Occipital lobe (tissue), 3 donors: ENCODE measurements at places on chromosomes 6 and 20. TPM values are rescaled to one million over a fixed set of nuclear protein-coding genes. Genes with fewer than 3 reads are reported as not detected.

The RALY gene
- 56.8 TPM for total RNA-seq

GRCh38 chr6:4491501-4492260 is 284.5 kb upstream of the CDYL start:
- DNase-seq, result no peak

The SLC25A27 gene
- 30.7 TPM for total RNA-seq

DNA sequence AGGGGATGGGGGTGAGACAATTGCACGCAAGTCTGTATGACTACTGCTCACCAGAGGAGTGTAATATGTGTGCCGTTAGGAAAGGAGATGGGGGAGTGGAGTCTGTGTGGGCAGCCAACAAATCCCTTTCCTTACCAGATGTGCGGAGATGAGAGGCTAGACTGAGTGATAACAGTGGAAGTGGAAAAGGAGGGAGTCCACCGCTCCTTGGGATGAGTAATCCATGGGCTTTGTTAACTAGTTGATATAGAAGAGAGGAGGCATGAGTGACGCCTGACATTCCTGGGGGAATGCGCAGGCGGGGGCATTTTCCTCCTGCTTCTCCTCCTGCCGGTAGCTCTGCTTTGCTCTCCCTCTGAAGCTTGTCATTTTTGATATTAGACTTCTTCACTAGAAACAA is 13.5 kb upstream of the SMIM26 start:
- no peak for DNase-seq

DNA sequence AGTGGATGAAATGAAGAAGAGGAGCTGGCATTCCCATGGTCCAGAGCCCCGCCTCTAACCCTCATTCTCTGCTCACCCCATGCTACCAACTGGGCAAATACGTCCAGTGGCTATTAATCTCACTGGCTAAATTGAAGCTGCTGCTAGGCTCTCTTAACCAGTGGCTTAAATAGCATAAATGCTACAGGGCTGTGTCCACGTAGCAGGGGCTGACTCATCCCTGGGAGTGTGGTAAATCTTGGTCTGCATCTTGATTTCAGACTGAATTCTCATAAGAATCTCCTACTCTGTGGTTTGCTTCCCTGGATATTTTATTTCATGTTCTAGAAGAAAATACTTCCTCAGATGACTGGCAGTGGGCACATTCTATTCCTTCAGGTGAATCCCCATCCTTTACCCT is 193.1 kb upstream of the ARG1 start:
- DNase-seq, result no peak

The PIGT gene
- 12.0 TPM for total RNA-seq

DNA sequence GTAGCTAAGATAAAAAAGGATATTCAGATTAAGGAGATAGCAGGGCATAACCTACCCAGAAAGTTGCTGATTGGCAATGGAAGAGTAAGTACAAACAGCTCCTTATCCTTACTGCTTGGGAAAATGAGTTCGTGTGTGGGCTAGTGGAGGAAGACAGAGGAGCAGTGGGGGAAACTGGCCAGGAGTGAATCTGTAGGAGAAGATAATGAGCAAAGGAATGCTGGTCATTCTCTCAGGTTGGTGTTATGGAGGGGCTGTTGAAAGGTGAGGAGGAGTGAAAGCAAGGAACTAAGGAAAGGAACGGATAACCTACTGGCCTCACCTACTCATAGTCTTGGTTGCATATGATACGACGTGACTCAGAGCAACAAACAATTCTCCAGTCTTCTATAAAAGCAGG is 7.3 kb upstream of the GJB7 start:
- DNase-seq, result no peak

The UQCC2 gene
- total RNA-seq, result 15.8 TPM
